ENCODE measurements at places on chromosomes 1 and 21.
A peak's percentile ranks its signal among the peaks of the same experiment; 100 is the strongest.

DNA sequence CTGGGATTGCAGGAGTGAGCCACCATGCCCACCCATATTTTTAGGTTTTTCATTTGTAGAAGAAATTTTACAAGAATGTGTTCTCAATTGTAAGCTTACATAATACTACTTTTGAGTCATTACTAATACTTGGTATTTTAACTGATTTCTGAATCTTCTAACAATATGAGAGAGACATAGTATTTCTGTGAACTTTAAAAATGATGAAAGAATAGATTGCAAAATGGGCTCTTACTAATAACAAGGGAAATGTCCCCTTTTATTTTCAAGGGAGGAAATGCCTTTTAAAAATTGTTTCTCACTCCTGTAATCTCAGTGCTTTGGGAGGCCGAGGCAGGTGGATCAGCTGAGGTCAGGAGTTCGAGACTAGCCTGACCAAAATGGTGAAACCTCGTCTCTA is 5.9 kb downstream of the AGO3 start:
- no peak for DNase-seq

GRCh38 chr1:78045926-78046778 is at the start of gene GIPC2:
Gene GIPC2 (plus strand): TSS chr1:78045966. CDS start chr1:78046095, 129 bp downstream.
- DNase-seq = peak; percentile 50

- DNase-seq = peak; percentile 46
These were observed 41.7 kb downstream of the DIP2A start for GRCh38 chr21:46500224-46500861.

DNA sequence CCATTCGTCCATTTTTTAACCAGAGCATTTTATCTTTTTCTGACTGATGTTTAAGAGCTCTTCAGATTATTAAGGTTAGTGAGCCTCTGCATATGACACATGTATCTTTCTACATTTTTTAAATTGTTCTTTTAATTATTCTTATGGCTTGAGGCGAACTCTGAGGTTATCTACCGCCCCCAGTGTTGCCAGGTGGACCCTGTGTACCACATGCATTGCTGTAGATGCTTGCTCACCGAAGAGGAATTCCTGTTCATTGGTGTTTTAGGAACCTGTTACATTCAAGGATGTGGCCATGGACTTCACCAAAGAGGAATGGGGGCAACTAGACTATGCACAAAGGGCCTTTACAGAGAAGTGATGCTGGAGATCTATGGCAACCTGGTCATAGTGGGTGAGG is 31.8 kb downstream of the ZNF684 start:
- DNase-seq = no peak

DNA sequence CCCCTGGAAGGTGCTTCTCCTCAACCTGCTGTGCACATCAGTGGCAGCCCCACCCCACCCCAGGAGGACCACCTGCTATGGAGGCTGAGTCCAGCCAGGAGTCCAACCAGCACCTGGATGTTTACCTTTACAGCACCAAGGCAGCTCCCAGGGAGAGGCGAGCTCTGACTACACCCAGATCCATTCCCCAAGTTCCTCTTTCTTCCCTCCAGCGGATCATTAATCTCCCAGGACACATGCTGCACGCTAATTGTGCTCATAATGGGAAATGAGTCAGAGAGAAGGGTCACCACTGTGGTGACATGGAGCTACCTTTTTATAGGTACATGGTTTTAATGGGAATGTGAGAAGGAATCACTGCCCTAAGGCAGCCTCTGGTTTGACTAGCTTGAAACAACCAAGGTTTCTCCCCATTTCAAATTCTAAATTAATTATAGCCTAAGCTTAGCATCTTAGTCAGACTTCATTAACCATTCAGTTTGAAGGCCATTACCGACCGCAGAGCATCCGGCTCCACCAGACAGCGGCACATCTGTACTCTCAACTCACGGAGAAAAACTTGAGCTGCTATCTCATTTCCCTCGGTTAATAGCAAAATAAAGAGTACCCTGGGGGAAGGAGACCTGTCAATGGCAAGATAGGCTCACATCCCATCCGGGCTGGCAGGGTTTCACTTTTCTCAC is 173.1 kb upstream of the GALNT2 start:
- DNase-seq = no peak

DNA sequence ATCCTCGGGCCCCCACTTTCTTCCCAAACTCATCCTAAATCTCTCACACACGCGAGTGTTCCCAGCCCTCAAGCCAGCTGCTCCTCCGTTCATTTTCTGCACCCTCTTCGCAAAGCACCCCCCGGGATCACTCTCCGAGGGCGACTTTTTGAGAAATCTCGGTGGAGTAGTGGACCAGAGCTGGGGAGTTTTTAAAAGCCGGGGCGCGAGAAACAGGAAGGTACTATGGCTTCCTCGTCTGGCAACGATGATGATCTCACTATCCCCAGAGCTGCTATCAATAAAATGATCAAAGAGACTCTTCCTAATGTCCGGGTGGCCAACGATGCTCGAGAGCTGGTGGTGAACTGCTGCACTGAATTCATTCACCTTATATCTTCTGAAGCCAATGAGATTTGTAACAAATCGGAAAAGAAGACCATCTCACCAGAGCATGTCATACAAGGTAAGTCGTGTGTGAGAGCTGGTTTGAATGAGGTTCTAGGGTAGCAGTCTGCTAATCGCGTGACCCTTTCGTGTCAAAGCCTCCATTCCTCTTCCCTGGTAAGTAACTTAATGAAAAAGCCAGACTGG is 800 bp downstream of the DR1 start:
- DNase-seq = peak; percentile 18

DNA sequence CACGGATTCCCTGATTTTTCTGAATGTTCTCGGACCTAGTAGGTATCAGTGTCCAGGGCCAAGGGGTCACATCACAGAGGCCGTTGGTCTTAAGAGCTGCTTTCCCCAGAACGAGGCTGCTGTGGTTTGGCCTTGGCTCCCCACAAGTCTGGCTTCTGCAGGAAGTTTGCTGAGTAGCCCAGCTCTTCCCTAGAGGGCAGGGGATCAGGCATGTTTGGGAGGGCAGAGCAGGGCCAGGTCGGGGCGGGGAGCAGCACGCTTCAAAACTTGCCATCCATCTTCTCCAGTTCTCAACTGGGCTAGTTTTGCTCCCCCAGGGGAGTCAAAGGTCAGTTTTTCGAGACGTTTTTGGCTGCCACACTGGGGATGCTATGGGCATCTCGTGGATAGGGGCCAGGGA is 37.0 kb downstream of the MAN1C1 start:
- DNase-seq = no peak

- no peak for DNase-seq
These were observed 18.8 kb downstream of the RHBG start for GRCh38 chr1:156387870-156388173.

DNA sequence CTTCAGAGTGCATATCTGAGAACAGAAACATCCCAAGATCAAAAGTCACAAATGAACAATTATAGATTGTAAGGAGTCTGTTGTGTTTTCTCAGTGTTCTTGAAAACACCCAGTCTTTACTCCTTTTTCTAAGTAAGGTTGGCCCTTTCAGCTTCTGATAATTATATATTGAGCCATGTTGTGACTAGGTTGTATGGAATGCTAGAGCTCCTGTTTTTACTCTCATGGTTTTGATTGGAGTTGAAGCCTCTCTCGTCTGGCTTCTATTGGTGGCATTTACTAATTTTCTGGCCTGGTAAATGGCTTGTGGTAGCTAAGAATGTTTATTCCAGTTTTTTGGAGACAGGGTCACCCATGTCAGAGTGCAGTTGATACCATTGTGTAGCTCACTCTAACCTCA is 84.7 kb downstream of the NDUFS5 start:
- DNase-seq = no peak

DNA sequence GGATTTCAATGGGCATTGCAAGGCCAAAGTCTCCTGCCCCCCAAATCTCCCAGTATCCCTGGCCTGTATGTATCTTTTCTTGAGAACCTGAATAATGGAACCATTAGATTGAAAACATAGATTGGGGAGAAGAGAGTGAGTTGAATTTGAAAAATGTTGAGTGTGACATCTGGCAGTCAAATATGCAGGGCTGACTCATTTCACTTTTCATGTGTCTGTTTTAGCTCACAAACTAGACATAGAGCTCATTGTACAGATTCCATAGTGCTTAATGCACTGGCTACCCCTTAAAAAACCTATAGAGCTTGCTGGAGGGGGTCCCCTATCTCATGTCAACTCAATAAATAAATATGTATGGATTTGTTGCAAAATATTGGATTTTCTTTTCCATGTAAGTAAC is 30.8 kb downstream of the DDR2 start:
- DNase-seq = no peak

DNA sequence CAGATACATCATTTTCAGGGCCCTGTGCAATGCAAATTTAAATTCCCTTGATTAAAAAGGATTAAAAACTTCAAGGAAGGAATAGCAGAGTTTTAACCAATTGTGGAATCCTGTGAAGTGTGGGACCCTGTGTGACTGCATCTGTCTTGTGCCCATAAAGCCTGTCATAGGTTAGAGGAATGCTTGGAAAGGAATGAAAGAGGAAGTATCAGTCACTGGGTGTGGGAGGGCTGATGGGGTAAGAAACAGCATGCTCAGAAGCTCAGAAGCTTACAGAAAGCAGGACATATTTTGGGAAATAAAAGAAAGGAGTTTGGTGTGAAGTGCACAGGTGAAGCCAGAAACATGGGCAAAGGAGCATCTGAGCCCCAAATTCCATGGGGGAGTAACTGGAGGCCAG is 150.8 kb upstream of the ETV3 start:
- DNase-seq = no peak

- DNase-seq = peak; percentile 78
These were observed 514 bp downstream of the TPRG1L start for GRCh38 chr1:3625151-3625907.

DNA sequence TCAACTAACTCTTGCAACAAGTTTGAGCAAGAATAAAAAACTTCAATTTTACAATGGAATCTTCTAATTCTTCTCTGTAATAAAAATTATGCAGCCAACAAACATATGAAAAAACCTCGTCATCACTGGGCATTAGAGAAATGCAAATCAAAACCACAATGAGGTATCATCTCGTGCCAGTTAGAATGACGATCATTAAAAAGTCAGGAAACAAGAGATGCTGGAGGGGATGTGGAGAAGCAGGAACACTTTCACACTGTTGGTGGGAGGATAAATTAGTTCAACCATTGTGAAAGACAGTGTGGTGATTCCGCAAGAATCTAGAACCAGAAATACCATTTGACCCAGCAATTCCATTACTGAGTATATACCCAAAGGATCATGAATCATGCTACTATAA is 327.5 kb upstream of the LYPLAL1 start:
- no peak for DNase-seq

GRCh38 chr1:78799926-78800325 is 150.3 kb downstream of the IFI44 start:
- DNase-seq = no peak

- no peak for DNase-seq
These were observed 157.7 kb downstream of the TRIM33 start for GRCh38 chr1:114353262-114353661.

DNA sequence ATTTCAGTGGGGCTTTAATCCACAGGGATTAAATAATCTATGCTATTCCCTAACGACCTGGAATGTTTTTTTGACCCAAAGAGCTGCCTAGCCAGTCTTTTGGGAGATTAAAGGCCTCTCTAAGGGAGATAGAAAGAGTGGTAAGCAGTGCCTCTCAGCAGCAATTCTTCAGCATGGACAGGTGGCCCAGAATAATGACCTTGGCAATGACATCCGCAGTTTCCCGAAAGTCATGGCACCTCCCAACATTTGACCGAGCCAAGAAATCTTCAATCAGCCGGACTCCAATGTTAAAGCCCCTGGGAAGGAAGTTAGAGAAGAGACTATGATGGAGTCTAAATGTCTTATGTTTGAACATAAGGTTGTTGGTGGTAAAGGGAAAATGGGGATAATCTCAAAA is 9.8 kb downstream of the TRAPPC3 start:
- DNase-seq = no peak

GRCh38 chr21:46184625-46185555 is 631 bp upstream of the SPATC1L start:
- DNase-seq = peak; percentile 86

- peak; percentile 20 for DNase-seq
These were observed 194.8 kb downstream of the EIF4G3 start for GRCh38 chr1:20981915-20982314.

DNA sequence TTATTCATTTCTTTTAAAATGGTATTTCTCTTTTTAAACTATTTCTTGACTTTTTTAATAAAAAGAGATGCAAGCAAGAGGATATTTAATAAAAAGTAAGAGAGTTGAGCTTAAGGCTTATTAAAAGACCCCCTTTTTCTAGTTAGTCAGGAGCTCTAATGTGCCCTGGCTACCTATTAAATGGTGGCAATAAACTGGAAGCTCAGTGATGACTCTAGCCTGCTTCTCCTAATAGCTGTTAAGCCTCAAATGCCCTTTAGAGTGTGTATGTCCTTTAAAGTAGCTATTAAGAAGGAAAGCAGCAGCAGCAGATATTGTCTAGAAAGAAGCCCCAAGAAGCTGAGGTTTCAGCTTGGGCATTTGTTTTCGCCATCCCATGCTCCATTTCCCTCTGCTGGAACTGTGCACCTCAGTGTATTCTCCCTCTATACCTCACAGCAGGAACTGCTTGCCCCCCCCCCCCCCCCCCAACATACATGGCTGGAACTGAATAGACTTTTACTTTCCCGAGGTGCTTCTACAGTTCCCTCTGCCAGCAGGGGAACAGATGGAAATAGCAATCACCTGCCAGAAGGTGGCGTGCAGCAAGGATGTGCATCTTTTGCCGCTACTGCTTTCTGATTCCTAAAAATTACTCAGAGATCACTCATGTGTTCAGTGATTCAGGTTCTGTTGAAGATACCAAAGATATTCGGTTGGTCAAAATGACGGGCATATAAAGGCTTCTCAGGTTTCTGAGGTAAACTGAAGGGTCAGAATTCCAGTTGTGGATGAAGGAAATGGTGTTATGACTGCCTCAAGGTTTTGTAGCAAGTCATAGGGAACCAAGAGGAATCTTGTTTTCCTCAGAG is 2.5 kb downstream of the RGS4 start:
- peak; percentile 20 for DNase-seq

- no peak for DNase-seq
These were observed 32.8 kb downstream of the INTS7 start for GRCh38 chr1:212002536-212002935.
